ENCODE measurements at places on chromosomes 3 and 15.

DNA sequence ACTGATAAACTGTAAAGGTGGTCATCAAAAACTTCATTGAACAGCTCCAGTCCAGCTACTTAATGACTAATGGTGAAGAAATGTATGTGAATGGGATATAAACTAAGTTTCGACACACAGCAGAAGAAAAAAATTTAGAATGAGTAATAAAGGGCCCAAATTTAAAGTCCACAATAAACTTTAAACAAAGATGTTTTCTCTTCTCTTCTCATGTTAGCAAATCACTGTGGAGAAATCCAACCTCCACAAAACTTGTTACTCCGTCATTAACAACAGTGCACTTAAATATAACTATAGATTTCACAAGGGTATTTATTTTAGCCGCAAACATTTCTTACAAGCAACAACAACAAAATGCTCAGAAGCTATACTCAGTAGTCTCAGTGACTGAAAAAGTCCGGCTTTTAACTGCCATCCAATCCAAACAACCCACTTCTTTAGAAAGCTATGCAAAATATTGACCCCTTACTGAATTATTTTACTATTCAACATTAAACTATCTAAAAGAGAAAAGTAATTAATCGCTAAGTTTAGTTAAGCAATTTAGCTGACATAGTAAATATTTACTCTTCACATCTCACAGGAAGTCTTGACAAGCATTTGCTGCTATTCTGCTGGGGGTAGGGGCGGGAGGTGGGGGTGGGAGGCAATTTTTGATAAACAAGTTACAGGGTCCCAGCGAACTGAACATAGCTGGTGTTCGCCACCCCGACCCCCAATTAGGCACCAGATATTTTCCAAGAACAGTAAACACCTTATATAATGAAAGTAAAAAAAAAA, 2.4 kb downstream of the IGF2BP2 start:
- DNase-seq: peak; percentile 19

- DNase-seq: no peak
Observed at GRCh38 chr3:5657106-5657505, 469.6 kb downstream of the EDEM1 start.

GRCh38 chr15:90009301-90010022, 8.3 kb downstream of the ZNF710 start:
- DNase-seq: peak; percentile 38

- no peak for DNase-seq
Observed at GRCh38 chr3:11080492-11080891, 73.8 kb upstream of the HRH1 start.

DNA sequence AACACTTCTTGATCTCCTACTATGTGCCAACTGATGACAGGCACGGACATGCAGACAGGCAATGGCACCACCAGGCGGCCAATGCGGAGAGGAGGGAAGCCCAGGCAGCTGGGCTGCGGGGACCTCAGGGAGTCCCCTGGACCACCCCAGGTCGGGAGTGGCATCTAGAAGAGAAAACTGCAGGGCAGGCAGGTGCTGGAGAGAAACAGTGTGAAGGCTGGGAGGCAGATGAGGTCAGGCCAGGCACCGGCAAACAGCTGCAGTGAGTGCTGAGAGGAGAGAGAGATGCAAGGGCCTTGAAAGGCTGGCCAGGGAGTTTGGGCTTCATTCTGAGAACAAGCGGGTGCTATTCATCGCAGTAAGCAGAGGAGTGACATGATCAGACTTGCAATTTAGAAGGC, 29.1 kb downstream of the SLC6A1 start:
- DNase-seq: no peak

DNA sequence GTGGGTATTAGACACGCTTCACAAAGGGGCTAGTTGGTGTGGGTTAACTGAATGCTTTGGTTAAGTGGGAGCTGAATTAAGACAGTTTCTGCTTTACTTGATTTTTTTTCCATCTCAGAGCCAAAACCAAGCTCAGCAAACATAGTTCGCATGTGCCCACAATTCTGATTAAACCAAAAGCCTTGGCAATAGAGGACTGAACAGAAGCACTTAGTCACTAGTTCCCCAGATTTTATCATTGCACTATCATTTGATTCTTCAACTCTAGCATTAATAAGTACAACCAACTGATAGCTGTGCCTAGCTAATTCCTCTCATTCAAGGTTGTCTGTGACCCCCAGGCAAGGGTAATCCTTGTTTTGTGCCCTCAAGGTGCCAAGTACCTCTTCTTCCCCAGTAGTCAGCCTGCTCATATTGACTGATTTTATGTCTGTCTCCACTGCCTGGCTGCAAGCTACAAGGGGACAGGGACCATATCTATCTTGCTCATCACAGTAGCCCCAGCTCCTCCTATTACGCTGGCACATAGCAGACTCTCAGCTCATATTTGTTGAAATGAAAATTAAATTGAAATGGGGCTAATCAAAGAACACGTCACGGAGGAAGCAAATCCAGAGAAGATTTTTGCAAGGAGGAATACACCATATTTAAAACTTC, 9.9 kb upstream of the ARHGEF3 start:
- no peak for DNase-seq

- peak; percentile 78 for DNase-seq
Observed at GRCh38 chr3:111859061-111859973, at the start of gene PHLDB2. TSS of gene PHLDB2 (plus strand) at chr3:111859265. CDS start at chr3:111884078, 24,813 bp downstream.

DNA sequence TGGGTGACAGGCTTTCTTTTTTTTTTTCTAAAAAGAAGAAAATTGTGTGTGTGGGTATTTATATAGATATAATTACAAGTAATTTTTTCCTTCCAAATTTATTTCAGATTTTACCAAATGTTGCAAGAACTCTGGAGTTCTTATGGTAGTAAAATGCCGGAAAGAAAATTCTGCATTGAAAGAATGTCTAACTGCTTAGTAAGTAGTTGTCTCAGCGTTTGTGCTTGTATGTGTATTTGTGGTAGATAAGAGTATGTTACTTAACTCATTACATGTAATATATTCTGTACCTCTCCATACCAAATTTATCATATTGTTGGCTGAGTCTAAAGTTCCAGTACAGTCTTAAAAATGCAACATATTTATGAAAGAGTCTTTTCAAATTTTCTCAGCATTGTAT, 32.3 kb upstream of the ZCWPW2 start:
- DNase-seq: no peak

GRCh38 chr15:39621210-39621609, 40.3 kb downstream of the THBS1 start:
- DNase-seq: no peak

- no peak for DNase-seq
Observed at GRCh38 chr3:108227131-108227530, 4.9 kb upstream of the IFT57 start.

- DNase-seq: no peak
Observed at GRCh38 chr15:65369651-65370050, 8.2 kb downstream of the IGDCC3 start.

GRCh38 chr3:2661078-2661477, 449.1 kb downstream of the IL5RA start:
- no peak for DNase-seq

DNA sequence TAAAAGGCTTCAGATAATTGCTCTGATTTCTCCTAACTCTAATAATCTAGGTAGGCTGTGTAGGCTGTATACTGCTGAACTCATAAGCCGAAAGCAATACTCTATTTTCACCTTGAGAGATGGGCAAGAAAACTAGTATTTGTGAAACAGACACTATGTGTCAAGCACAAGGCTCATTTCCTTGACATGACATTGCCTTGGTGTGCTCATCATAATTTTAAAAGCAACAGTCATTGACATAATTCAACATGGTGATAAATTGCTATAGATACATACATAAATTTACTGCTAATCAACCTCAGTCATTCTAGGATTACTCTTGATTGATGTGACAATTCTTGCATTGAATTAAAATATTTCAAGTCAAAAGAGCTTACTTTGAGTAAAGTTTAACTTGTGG, 304.7 kb downstream of the CNTN3 start:
- DNase-seq: no peak

DNA sequence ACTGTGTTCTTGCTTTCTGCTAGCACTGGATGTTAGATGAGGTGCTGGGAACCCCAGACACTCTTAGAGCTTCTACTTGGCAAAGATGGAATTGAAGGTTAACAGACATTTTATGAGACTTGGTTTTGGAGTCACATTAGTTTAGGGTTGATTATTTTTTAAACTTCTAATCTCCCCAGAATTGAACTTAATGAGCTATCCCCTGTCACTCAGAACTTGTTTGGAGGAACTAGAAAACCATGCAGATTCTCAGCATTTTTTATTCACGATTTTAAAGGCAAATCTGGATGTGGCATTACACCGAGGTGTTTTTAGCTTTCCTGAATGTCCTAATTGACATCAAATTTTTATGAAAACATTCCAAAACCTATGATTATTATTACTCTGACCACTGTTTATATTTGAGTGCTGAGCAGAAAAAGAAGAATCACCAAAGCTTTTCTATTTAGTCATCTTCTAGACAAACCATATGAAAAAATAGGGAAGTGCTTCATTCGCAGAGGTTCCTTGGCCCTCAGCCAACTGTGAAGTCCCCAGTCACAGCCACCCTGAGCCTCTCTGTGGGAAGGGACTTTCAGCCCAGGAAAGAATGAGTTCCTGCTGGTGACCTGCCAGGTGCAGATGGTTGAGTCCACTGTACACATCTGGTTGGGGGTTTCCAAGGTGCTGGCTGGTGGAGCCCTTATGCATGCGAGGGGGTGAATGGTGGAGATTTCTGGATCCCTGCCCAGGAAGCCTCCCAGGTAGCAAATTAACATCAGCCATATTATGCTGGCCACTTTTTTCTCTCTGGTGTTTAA, 196.0 kb upstream of the TOPAZ1 start:
- DNase-seq: peak; percentile 94

- DNase-seq: no peak
Observed at GRCh38 chr3:22358334-22358733, 607.3 kb upstream of the ZNF385D start.

DNA sequence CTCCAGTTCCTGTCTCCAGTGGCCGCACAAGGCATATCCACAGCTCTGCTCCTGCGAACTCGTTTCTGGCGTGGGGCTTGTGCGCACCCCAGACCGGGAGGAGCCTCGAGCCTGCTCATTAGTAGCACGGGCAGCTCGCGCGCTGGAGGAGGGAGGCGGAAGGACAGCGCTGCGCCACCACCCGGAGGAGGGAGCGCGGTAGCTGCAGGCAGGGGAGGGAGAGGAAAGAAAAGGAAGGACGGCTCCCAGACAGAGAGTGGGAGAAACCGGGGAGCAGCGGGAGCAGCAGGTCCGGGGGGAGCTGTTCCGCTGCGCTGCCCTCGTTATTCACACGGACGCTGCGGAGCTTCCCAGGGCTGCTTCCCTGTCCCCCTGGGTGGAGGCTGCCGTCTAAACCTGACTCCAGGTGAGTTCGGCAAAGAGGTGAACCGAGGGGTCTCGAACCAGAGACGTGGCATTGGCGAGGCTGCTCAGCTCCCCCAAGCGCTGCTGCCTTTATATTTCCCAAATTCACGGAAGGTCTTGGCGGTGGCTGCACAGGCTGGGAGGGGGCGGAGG, 121.3 kb upstream of the ZNF717 start:
- DNase-seq: no peak

DNA sequence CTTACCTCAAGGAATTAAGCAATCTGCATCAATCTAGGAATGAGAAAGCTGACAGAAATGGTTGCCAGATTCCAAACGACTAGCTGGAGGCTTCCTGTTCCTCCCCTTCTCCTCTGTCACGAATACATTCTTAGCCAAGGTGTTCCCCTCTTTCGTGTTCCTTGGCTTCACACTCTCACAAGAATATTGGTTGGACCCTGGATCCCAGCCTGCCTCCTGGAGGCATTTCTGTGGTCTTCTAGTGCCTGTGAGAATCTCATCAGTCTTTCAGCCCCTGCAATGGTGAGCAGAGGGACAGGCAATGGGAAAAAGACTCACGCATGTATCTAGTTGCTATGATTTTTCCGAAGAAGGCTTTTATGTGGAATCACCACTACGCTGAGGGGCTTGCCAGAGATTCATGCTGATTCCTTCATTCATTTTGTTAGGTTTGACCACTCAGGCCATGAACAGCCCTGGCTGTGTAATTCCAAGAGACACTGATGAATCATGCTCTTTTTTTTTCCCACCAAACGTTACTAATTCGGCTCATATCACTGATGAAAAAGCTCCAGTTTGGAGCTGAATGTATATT, 1.6 kb upstream of the P3H2 start:
- no peak for DNase-seq

DNA sequence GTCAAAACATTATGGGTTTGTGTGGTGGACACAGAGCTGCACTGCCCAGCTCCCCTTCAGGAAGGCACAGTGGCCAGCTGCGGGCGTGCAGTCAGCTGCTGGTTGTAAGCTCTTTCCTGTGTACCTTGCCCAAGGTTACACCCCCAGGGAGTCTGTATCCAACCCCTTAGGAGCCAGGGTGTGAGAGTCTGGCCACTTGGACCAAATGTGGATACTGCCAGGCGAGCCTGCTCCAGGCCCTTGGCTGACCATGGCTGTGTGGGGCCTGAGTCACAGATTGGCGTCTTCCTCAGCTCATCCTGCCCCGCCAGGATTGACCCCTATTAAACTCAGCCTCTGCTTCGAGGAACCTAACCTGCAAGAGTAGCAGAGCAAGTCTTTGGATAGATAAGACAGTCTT, 56.9 kb downstream of the ABHD5 start:
- DNase-seq: no peak

DNA sequence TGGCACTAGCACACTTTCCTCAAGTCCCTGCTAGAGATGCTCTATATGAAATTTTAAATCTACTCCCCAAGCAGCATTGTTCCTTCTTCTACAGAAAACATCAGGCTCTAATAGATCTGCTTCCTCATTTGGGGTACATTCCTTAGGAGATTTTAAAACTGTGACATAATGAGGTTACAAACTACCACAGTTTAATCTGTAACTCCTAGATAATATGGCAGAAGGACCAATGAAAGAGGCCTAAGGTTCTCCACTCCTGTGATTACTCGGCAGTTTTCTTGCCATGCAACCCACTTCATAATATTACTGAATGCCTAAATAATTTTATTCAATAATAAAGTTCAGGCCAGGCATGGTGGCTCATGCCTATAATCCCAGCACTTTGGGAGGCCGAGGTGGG, 16.1 kb downstream of the ZNF106 start:
- DNase-seq: no peak

DNA sequence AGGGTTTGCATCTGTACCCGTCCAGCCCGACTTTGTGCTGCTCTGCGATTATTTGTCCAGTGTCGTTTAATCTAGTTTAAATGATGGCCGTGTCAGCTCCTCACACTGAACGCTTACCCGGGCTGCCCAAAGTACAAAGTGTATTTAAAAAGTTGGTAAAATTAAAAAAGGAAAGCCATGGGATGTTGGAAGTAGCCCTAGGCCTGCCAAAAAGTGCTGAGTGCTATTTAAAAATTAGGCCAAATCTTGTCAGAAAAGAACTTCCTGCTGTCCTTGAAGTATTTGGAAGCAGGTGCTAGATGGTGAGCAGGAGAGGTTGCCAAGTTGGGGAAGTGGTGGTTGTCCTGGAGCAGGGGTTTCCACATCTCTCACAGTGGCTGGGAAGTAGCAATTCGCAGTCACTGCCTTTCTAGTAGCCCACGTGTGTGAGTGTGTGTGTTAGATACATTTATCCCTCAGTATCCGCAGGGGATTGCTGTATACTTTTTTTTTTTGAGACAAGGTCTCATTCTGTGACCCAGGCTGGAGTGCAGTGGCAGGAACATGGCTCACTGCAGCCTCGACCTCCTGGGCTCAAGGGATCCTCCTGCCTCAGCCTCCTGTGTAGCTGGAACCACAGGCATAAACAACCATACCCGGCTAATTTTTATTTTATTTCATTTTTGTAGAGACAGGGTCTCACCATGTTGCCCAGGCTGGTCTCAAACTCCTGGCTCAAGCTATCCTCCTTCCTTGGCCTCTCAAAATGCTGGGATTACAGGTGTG, 664 bp downstream of the PPCDC start:
- DNase-seq: no peak

All from B cell (primary cell).